RPMI7951 (cell line): ENCODE measurements at places on chromosomes 4 and X. TPM values are rescaled to one million over a fixed set of nuclear protein-coding genes. Genes with fewer than 3 reads are reported as not detected.

DNA sequence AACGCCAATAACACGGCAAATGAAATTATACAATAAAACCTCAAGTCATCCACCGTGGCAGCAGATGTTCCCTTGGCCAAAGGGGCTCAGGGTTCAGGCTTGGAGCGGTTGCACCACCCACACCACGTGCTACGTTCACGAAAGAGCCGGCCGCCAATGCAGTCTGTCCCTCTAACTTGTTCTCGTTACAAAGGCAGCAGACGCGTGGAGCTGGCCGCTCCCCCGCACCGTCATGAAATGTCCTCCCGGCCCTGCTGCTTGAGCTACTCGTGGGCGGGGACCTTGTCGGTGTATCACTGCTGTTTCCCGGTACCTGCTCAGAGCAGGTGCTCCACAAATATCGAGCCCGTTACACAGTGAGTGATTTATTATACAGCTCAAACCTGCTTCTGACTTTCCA lies 36.4 kb upstream of the MAN2B2 start:
- no peak for DNase-seq

Gene GAGE12E
- not detected in 2 replicates for total RNA-seq

DNA sequence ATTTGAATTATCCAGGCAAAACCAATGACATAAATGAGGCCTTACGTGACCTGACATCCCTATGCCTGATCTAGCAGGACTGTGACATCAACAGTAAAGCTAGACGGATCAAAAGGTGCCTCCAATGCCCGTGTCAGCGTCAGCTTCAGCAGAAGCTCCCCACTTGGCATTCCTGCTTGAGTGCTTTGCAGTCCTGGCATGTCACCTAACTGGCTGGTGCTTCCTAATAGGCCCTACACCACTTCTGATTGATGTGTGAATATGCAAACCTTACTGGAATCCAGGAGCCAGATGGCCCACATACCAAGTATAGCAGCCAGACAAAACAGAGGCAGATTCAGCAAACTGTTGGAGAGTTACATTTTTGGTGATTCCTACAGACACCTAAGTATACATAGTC lies 224.2 kb downstream of the DMD start:
- no peak for DNase-seq

Gene SMR3A
- not detected in 2 replicates for total RNA-seq

- peak; percentile 58 for DNase-seq
Measured at GRCh38 chr4:31662951-31663350, 942.8 kb downstream of the PCDH7 start.

DNA sequence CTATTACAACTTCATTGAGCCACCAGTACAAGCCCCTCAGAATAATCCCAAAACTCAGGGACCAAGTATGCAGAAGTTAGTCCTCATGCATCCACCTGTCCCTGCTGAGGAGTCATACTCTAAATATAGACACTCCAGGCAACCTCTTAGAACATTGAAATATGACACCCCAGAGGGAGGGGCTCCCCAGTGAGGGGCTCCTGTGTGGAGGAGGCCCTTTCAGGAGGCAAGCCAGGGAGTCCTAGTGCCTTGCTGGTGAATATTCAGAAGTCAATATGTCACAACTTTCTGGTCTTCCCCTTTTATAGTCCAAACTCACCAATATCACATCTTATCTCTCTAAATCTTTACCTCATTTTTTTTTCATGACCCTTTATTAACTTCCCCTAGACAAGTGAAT lies 1.6 kb upstream of the ARMCX6 start:
- DNase-seq: peak; percentile 17

DNA sequence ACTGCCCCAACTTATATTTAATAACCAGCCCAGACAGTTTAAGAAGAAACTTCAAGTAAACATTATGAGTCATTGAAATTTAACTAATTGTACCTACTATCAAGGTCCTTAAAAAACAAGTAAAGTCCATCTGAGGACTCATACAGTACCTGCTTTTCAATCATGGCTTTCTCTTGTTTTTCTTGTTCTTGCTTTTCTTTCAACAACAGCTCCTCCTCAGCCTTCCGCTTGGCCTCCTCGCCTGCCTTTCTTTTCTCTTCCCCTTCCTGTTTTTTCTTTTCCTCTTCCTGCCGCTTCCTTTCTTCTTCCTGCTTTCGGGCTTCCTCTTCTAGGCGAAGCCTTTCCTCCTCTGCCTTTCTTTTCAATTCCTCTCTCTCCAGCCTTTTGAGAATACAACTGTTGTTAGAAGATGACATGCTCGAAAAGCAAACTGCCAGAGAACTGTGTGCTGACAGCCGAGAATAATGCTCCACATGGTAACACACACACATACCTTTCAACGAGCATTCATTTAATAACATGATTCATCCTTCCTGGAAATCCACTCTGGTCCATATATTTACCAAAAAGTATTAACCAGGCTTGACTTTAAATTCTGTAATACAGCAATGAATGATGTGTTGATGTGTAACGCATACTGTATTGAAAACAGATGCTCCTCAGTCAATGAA lies 25.2 kb upstream of the BCLAF3 start:
- DNase-seq: no peak

GRCh38 chr4:123555807-123556273 lies 159.2 kb downstream of the SPRY1 start:
- no peak for DNase-seq

Gene MEPE
- total RNA-seq: not detected in 2 replicates

Gene UGT2B17
- total RNA-seq: not detected in 2 replicates

Gene PRRG1
- total RNA-seq: 11.9 and 12.6 TPM in 2 replicates

Gene CCNA2
- 187 and 194 TPM in 2 replicates for total RNA-seq

DNA sequence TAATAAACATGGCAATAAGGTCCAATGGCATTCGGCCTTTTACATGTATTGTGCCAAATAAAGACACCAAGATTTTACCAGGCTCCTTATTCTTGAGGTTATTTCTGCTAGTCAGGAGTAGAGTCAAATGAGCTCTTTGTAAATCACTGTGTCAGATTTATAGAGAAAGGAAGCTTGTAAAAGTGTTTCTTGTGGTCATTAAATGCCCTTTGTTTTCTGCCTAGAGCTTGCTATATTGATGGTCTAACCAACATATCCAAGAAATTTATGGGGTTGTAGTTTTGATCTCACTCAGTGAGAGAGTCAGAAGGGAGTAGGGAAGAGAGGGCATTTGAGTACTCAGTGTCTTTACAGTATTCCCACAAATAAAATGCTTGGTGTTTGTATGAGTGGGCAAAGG lies 86.2 kb upstream of the FRMPD4 start:
- no peak for DNase-seq

GRCh38 chr4:137543198-137543597 lies 10.9 kb upstream of the PCDH18 start:
- DNase-seq: no peak

Gene TSPAN6
- 19.7 and 24.2 TPM in 2 replicates for total RNA-seq

DNA sequence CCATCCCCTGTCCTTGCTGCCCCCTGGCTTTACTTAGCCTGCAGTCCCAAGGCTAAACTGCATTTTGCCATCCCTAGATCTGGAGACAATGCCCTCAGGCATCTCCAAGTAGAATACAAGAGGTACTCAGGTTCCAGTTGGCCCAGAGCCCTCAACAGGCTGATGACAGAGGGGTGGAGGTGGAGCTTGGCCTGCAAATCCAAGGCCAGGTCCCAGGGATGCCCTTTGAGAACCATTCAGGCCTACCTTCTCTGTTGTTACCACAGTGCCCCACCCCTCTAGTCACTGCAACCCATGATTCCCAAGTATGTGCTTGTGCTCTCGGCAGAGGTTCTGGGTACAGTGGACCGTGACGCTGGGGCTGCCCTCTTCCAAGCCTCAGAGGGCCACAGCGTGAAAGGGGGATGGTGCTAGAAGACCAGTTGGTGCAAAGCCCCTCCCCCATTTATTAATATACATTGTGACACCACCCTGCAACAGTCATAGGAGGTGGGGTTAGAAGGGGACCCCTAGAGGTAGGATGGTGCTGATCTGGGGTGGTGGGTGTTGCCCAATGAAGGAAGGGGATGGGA lies 6.4 kb upstream of the UBA1 start:
- DNase-seq: peak; percentile 23

DNA sequence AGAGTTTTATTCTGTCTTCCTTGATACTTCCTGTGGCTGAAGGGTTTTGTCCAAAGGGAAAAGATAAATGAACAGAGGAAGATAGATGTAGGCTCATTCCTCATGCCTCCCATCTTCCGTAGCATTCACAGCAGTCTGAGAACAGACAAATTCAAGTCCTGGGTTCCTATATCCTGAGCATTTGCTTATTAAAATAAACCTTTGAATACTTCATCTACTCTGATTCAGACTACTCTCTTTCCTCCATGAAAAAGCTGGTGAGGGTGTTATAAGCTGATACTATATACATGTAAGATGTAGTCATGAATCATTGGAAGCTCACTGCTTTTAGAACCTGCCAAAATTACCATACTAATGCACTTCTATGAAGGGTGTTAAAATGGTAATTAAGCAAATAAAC lies 61.2 kb downstream of the GAB1 start:
- no peak for DNase-seq

Gene EMCN
- 0.59 TPM in 1 of 2 replicates, not detected in the other for total RNA-seq

GRCh38 chr4:53854991-53855568 lies 209.3 kb downstream of the CHIC2 start:
- peak; percentile 62 for DNase-seq

DNA sequence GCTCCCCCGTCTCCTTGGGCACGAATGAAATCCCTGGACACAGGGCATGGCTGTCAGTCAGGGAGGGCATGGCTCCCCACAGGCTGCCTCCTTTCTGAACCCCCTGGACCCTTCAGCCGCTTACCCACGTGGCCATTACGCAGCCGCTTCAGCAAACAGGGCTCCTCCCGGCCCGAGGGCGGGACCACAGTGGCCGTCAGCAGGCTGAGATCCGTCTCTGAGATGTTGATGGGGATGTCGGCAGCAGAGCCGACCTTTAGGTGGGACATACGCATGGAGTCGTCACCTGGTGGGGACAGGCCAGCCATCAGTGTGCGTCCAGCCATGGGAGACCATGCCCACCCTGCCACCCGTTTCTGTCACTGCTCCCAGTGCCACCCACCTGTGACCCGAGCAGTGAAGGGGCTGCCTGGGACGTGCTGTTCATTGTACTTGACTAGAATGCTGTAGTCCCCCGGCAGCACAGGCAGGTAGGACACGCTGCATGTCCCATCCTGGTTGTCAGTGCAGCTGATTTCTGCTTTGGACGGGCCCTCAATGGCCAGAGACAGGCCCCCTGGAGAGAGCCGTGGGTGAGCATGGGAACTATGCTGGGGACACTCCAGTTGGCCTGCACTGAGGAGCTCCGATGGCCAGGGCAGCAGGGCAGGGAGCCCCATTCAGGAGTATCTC lies 21.1 kb downstream of the FLNA start:
- no peak for DNase-seq

- no peak for DNase-seq
Measured at GRCh38 chr4:124505211-124505610, 207.3 kb downstream of the ANKRD50 start.

DNA sequence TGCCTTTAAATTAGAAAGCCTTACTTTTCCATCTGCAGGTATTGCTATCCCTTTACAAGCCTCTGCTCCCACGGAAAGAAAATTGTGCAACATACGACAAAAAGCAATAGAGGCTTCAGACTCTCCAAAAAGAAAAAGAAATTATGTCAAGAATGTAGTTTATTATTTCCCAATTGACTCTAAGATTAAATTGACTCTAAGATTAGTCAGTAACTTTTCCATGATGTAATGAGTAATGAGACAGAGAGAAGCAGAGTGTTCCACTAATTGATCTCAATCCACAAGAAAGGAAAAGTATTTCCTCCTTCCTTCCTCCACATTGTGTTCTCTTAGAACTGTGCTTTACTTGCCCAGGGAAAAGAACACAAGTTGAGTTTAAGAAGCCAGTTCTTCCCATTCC lies 345.7 kb upstream of the HS3ST1 start:
- DNase-seq: no peak

DNA sequence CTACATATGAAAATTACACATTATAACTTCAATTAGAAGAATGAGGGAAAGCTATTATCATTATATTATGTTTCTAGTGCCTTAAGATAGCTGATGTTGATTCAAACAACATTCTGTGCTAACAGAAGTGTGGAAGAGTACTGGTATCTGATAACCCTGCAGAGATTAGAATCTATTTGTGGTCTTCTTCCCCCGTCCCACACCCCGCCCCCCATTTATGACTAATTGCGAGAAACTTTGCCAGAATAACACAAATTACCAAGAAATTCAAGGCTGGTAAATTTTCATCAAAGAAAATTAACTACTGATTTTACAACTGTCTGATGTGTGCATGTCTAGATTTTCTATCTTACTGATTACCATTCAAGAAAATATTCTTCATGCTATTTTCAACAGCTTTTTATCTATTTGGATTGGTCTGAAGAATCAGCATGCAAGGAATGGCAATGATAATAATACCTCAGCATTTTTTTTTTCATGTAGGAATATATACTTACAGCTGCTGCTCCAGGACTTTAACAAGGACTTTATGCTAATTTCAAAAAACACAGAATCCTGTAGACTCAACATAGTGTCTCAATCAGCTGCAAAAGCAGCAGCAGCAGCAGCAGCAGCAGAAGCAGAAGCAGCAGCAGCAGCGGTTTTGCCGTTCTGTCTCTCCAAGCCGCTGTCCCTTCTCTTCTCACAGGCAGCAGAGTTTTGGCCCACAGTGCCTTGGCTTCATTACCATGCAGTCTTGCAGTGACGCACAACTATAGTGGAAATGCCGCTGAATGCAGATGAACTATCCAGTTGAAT lies 126.7 kb downstream of the FRYL start:
- DNase-seq: peak; percentile 26

Gene FDCSP
- total RNA-seq: not detected in 2 replicates

- peak; percentile 35 for DNase-seq
Measured at GRCh38 chr4:173333658-173334084, 487 bp downstream of the HMGB2 start.

- DNase-seq: peak; percentile 14
Measured at GRCh38 chrX:623599-624315, 6.8 kb upstream of the SHOX start.

DNA sequence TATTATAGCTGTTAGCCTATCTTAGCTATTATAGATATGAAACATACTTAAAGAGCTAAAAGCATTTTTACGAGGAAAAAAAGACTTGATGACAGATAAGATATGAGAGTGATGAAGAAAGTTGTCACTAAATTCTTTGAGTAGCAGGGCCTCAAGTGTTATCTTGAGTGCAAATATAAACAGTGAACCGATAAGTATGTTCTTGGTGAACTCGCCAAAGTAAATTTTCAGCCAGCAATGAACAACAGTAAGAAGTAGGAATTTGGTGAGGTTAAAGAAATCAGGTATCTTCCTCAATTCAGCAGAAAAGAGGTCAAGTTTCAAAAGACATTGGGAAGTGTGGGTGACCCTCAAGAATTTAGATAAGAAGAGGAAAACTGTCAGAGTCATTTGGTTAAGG lies 471.8 kb upstream of the FTHL17 start:
- no peak for DNase-seq

Gene SLC34A2
- total RNA-seq: not detected in 2 replicates

- no peak for DNase-seq
Measured at GRCh38 chr4:127182687-127183086, 450.1 kb upstream of the INTU start.

- DNase-seq: no peak
Measured at GRCh38 chr4:158500054-158500453, 21.6 kb upstream of the RXFP1 start.

- DNase-seq: no peak
Measured at GRCh38 chr4:141810712-141811375, 174.5 kb downstream of the IL15 start.

GRCh38 chrX:149641835-149642234 lies 10.2 kb upstream of the TMEM185A start:
- DNase-seq: no peak
